NCI-H1436 treated with DMSO at 0.1 percent for 48 hours (cell line): ENCODE measurements at places on chromosomes 16 and 17.

GRCh38 chr17:12613566-12613965 lies 52.1 kb upstream of the MYOCD start:
- no peak for DNase-seq

DNA sequence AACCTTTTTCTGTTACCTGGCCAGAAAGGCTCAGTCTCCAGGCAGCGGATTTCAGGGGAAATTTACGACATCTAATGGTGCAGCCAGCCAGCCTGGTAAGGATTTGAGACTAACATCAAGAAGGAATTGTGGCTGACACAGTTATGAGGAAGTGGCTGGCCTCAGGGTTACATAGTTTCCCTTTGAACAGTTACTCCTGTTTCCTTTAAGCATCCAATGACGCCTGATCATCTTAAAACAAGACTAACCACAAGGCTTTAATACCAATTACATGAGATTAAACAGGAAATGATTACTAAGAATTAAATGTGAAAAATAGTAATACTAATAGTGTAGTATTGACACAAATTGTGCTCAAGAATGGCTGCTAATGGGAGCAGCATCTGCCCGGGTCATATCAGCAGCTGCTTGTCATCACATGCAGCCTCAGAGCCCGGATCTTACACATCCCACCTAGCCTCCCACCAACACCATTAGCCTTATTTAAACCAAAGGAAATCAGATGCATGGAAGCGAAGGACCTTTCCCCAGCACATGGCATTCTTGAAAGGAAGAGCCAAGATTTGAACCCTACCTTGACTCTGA lies 431.8 kb downstream of the PMP22 start:
- DNase-seq: no peak

DNA sequence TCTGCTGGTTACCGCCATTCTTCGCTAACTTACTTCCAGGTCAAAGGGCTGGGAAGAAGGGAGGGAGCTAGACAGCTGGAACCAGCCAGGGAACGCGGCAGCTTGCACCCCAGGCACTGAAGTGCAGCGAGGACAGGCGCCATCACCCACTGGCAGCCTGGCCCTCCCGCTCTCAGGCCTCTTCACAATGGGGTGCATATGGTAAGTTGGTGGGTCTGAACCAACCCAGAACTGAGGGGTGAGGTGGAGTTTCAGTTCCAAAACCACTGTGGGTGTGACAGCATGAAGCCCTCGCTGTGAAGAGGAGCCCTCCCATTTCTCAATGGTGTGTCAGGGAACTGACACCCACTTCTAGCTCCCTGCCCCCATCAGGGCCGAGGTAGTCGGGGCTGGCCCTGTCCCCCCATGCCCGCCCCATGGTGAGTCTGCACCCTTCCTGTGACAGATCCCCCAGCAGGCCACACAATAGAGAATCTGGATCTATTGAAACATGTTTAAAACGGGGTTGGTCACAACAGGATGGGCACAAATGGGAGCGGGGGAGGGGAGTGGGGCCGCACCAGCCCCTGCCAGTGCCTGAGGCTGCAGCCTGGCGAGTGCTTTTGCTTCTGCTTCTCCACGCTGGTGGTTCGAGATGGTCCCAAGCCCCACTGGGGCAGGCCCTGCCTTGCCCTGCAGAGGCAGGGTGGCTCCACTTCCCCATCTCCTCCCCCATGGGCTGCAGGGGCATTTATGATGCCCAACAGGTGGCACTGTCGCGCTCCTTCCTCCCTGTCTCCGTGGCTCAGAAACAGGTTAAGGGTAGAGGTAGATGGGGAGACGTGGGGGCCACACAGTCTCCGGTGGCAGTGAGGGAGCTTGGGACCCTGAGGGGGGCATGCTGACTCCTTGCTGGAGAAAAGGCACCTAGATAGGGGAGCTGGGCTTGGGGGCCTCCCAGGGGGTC lies 2.3 kb downstream of the LIMD2 start:
- peak; percentile 38 for DNase-seq

DNA sequence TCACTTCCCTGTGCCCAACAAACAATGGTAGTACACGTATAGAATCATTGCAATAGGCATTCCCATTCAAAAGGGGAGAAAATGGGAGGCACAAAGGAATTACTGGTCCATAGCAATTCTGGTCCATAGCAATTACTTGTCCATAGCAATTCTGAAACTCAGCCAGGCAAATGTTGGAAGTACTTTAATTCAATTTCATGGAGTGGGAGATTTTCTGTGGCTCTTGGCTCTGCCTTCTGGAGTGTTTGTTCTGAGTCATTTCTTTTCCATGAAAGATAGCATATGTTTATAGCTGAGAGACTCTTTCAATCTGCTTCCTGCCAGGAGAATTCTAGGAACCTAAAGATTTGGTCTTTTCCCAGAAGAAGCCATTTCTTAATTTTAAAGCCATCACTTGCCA lies 182.8 kb upstream of the ELAC2 start:
- no peak for DNase-seq

GRCh38 chr17:8121407-8121680 lies 2.6 kb downstream of the HES7 start:
- DNase-seq: no peak

- DNase-seq: no peak
Observed at GRCh38 chr16:22007509-22008214, at the start of gene MOSMO. TSS of gene MOSMO (plus strand) at chr16:22008111. CDS start at chr16:22008302, 191 bp downstream.

DNA sequence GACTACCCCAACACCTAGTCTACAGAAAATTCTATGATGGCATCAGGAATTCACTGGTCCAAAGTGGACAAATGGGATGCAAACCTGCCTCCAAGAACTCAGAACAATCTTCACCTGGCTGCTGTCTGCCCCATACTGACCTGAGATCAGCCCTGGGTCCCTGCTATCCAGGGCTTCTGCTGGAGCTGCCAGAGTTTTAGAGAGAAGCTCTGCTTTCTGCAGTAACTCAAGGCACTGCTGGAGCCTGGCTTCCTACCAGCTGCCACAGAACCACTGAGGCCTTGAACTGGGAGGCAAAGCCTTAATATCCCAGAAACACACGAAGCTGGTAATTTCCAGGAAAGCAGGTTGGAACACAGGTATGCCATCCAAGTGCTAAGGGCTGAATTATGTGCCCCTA lies 7.5 kb downstream of the TMEM170A start:
- no peak for DNase-seq

- no peak for DNase-seq
Observed at GRCh38 chr17:80379348-80379747, 35.6 kb upstream of the ENDOV start.

GRCh38 chr17:72477491-72477890 lies 356.7 kb downstream of the SOX9 start:
- DNase-seq: no peak

GRCh38 chr17:39782481-39782880 lies 44.7 kb downstream of the GRB7 start:
- no peak for DNase-seq

GRCh38 chr16:53219795-53220454 lies 165.1 kb downstream of the CHD9 start:
- DNase-seq: no peak

DNA sequence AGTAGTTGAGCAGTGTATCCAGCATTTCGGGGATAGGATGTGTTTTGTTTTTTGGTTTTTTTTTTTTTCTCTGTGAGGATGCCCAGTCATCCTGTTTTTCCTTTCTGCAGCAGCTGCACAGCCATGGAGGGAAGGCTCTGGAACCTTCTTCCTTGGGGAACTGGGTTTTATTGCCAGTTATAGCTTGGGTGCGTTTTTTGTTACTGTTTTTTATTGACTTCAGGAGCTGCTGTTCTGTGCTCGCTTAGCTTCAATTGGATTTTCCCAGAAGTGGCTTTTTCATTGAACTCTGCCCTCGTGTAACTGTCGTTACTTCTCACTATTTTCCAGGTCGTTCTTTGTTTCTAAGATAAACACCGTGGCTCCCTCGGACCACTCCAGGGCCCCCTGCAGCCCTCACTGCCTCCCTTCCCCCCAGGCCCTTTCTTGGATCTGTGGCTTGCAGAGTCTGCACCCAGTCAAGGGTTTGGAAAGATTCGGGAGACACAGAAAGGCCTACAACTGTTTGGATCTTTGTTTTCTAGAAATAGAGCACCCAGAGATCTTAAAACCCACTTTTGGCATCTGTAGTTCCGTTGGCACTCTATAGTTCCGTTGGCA lies 119.7 kb upstream of the CACNG5 start:
- DNase-seq: no peak

- no peak for DNase-seq
Observed at GRCh38 chr17:72004611-72005331, 116.0 kb upstream of the SOX9 start.

- DNase-seq: no peak
Observed at GRCh38 chr16:82108100-82108499, 61.9 kb downstream of the MPHOSPH6 start.

DNA sequence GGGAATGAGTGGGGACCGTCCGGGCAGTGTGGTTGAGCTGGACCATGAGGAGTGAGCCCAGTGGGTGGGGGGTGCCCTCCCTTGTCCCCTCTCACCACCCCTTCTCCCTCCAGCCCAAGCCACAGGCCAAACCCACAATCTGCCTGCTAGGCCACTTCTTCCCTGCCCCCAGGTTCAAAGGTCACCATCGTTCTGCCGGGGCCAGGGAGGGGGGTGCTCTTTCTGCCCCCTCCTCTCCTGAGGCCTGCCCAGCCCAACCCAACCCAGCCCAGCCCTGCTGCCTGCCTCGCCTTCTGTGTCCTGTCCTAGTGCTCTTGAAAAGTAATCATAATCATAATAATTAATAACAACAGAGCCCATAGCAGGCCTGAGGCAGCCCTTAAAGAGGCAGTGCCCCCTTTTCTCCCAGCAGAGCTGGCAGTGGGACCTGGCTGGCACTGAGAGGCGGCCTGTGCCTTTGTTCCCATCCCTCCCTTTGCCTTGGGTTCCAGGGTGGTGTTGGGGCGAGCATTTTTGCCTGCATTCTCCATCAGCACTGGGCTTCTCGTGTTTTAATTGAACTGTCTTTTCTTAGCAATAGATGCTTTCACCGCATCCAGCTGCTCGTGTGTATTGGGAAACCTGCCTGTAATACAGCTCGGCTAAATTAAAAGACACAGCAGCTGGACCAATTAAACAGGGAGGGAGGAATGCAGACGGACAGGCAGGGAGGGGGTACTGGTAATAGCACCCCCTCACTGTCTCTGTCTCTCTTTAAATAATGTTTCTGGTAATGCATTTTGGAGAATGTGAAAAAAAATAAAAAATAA lies 46.8 kb downstream of the SREBF1 start:
- DNase-seq: no peak

DNA sequence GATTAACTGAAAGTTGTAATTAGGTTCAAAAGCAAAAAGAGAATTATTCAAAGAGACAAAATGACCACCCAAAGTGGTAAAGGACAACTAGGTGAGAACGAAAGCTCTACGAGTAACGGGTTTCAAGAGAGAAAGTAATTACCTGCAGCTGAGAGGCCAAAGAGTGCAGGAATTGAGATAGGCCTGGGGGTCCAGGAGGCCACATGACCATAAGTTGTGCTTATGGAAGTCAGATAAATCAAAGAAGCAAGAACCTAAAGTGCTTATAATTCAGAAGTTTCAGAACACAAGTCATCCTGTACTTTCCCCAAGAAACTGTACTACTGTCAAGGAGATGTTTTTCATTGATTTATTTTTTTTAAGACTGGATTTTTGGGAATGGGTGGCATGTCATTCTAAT lies 91.1 kb downstream of the TANGO6 start:
- DNase-seq: no peak
